ENCODE measurements at places on chromosomes 2 and 18.

DNA sequence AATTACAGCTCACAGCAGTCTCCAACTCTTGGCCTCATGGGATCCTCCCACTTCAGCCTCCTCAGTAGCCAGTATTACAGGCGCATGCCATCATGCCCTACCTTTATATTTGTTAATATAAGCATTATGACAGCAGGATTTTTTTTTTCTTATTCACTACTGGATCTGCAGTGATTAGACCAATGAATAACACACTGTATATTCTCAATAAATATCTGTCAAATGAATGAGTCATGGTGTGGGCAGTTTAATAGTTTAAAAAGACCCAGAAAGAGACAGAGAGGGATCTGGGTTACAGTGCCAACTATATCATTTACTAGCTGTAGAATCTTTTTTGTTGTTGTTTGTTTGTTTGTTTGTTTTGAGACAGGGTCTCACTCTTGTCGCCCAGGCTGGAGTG, 62.4 kb upstream of the LTBP1 start:
- no peak for DNase-seq

DNA sequence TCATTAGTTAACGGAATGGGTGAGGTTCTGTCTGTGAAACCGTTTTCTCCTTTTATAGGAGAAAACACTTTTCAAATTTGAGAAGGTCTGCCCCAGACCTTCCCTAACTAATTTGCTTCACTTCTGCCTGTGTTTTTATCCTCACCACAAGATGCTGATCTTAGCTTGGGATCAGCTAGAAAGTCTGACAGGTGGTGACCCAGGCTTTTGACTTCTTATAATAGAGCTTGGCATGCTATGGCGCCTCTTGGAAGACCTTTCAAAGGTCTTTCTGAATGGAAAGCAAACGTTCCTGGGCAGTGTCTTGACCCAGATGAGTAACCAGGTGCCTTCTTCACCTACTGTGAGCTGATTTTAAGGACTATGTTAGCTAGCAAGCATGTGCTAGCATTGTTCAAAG, 91.4 kb downstream of the LYPD6 start:
- no peak for DNase-seq

DNA sequence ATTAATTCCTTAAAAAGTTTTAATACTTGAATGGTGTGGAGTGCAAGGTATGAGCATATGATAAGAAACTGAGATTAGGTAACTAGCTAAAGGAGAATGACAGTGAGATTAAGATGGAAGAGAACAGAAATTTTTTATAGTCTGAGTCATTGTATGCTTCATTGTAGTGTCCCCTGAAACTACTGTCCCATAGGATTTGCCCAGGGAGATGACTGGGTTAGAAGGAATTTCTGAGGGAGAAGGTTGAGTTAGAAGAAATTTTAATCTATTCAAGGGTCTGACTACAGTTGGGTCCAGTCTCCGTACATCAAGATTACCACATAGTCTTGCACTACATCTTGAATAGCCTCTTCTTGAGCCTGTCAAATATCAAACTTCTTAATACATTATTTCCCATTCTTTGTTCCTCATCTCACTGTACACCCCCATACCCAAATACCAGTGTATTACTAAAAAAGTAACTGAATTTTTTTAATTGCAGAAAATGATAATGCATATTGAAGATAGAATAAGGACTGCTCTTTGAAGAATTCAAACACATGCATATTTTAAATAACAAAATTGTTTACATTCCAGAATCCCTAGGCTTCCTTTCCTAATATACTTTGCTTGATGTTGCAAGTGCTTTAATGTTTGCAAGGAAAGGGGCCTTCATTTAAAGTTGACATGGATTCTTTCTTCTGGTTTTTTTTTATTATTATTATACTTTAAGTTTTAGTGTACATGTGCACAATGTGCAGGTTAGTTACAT, 314.3 kb upstream of the COL3A1 start:
- DNase-seq: no peak

DNA sequence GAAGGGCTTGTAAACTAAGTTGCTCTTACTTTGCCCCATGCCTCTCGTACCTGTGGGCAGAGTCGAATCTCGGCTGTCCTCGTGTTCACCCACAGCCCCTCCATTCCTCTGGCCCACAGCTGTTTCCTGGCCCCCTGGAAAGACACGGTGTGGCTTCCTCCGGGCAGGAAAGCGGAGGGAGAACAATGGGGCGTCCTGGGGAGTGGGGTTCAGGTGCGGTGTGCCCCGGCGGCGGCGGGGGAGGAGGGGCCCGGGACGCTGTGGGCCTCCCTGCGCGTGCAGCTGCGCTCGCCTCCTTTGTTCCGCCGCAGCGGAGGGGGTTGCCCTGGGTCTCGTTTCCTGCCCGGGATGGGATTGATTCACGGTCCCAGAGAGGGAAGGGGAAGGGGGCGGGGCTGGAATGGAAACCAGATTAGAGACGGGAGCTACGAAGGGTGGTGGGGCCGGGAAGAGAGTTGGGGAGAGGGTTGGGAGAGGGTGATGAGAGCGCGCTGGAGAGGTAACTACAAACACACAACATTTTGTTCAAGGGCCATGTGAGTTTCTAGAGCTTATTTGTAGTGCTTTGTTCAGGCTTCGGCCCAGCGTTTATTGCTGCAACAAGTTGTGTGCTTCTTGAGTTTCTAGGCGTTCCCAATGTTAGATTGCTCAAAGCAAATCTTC, 796 bp downstream of the MYO1B start:
- DNase-seq: no peak

DNA sequence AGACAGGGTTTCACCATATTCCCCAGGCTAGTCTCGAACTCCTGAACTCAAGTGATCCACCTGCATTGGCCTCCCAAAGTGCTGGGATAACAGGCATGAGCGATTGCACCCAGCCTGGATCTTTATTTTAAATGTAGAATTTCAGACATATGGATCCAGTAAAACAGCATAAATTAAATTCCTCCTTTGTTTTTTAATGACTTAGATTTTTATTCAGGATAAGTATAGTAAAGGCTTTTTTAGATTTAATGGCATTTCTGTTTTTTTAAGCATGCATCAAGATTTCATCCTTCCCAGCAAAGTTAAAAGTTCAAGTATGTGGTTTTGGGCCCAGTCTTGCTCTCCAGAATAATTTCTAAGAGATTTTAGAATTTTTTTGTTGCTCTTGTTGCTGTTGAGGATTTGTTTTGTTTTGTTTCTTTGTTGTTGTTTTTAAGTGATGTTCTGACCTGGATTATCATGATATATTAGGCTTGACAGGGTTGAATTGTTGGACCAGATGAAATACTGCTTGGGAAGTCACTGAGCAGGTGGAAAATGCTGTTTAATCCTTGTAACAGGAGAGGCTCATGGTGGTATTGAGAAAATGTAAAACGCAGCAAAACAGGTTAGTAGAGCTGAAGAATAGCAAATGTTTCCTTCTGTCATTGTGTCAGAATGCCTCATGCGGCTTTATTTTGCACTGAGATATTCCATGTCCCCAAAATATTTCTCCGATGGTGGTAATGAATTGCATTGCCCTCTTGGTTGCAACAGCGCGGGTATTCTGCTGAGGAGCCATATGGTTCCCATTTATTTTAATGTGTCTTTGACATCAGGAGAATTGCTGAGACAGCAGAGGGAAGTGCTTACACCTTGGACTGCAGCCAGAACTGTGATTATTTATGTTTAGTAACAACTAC, 147.9 kb downstream of the GALNT3 start:
- no peak for DNase-seq

DNA sequence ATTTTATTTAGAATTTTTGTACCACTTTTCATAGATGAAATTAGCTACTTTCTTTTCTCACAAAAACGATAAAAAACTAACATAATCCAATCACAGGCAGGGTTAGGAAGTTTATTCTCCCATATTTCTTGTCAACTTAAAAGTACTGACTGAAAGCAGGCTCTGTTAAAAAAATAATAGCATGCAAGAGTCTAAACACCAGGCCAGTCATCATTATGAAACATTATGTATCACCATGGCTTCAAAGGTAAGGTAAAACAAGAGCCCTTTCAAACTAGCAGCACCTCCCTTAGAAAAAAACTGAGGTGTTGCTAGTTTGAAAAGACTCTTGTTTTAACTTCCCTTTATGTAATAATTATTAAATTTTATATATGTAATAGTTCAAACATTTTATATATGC, 848.0 kb downstream of the RNF144A start:
- DNase-seq: no peak

DNA sequence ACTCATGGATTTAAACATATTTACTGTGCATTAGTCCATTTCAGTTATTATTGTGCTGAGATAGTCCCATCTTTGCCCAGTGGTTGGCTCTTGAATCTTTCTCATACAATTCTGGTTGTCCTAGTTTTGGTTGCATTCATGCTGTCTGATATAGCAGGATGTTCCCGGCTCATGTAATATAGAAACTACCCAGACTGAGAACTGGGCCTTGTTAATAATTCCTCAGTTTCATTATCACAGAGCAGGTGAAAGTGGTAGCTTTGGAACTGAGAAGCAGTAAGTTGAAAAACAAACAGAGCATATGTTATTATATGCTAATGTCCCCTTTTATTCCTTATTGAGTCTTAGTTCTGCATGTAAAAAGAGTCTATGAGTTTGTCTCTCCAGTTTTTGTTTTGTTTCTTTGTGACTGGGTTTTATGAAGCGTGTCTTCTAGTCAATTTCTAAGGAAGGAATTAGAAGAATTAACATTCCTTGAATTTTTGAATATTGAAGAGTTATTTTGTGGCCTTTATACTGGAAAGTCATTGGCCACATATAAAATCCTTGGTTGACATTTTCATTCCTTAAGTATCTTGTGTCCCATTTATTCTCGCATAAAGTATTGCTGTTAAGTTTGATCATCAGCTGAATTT, 43.3 kb downstream of the EIF5B start:
- no peak for DNase-seq

DNA sequence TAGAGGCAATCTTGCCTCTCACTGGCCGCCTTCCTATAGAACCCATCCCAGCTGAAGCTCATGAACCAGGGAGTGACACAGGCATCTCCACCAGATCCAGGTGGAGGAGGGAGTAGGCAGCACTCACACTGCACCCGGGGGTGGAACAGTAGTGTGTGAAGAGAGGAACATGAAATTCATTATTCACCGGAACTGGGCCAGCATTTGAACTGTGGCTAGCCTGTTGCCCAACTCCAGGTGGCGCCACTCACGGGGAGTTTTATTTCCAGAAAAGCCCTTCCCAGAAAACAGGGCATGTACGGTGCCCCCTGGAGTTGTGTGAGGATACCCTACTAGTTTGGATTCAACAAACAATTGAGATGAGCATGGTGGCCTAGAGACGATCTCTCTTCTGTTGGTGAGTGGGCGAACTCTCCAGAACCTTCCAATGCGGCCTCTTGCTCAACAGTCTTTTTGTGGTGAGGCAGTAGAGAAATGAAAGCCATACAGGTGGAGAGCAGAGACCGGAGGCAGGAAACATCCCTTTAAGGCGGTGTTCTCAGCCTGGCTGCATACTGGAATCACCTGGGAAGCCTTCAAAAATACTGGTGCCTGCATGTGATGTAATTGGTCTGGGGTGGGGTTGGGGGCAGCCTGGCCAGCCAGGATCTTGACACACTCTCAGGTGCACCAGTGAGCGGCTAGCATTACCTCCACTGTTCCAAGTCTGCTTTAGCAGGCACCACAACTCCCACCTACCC, 73.5 kb upstream of the NEDD4L start:
- no peak for DNase-seq

- no peak for DNase-seq
These were observed 33.0 kb upstream of the PHLPP1 start for GRCh38 chr18:62682371-62682770.

DNA sequence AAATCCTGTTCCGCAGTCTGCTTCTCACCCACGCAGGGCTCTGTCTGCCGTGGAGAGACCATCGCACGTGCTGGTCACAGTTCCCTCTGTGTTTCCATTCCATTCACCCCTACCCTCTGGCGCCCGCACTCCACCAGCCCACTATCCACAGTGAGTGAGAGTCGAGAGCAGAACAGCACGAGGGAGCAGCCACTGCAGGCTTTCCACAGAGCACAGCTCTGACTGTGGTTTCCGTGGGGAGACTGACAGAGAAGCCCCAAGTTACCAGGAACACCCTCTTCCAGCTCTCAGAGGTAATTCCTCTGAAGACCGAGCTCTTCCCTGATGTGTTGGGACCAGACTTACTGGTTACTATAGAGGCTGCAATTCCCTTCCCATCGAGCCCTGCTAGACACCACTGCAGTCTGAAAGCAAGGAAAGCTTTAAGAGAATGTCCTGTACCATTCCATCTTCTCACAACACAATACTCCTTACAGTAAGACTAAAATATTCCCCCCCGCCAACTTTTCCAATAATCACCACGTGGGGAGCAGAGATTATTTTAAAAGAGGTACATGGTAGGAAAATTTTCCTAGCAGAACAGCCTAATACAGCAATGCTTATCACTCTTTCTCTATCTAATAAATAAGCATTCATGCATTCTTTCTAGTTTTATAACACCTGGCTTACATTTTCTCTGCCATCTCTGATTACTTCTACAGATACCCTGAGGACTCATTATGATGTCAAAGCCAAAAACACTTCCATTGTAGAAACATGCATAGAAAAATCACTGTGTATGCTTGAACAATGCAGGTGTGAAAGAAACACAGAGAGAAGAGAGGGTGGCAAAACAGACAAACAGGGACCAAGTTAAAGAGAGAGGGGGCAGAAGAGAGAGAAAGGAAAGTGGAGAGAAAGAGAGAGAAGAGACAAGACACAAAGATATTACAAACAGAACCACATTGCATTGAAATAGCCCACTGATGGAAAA, 4.7 kb downstream of the MYT1L start:
- DNase-seq: no peak

DNA sequence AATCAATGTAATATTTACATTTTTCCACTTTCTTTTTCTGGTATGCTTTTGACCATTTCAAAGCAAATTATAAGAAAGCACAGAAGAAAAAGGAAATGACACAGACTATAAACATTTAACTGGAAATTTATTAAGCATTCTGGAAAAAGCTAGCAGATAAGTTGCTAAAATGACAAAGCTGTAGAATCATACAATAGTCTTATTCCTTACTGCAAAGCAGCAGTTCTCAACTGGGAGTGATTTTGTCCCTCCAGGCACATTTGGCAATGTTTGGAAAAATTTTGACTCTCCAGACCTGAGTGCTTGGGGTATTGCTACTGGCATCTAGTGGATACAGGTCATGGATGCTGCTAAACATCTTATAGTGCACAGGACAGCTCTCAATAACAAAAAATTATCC, 75.1 kb downstream of the MBD5 start:
- DNase-seq: no peak

- no peak for DNase-seq
These were observed 98.9 kb upstream of the ARL4C start for GRCh38 chr2:234595829-234596228.

DNA sequence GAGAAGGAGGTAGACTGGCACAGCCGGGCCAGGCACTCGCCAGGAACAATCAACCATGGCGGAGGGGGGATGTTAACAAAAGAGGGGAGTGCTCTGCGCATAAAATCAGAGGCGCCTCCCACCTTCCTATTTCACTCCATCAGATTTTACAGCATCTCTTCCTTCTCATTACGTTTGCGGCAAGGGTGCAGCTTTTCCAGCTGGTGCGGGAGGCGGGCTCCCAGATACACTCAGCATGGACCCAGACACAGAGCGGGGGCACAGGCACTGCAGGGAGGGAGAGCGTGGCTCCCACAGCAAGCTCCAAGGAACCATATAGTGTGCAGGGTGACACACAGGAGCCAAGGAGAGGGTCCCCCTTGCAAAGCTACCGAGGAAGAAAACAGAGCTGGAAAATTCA, 176.3 kb downstream of the EIPR1 start:
- no peak for DNase-seq
